ENCODE measurements at places on chromosomes 12 and 14.

- peak; percentile 38 for DNase-seq
Observed at GRCh38 chr12:108337235-108338223, 1.6 kb downstream of the CMKLR1 start.

- no peak for DNase-seq
Observed at GRCh38 chr14:68486809-68487208, 306.1 kb downstream of the ZFP36L1 start.

GRCh38 chr14:105400016-105400415, 1.7 kb downstream of the TEX22 start:
- DNase-seq: no peak

DNA sequence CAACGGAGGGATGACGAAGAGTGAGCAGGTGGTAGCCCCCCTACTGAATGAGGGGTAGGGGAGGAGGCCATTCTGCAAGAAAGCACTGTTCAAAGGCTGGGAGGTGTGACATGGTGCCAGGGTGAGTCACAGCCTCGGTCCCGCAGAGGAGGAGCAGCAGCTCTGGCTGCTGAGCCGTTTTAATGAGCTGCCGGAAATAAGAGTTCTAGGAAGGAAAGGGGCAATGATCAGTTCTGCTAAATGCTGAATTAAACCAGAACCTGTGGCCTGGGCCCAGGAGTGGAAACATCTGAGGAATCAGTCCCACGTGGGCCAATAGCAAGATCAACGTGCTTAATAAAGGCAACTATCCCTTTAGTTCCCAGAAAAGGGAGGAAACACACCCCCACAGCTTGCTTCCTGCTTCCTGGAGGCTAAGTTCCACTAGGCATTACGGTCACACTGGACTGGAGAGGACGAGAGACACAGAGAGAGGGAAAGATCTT, 3.6 kb downstream of the ABCD4 start:
- DNase-seq: no peak

DNA sequence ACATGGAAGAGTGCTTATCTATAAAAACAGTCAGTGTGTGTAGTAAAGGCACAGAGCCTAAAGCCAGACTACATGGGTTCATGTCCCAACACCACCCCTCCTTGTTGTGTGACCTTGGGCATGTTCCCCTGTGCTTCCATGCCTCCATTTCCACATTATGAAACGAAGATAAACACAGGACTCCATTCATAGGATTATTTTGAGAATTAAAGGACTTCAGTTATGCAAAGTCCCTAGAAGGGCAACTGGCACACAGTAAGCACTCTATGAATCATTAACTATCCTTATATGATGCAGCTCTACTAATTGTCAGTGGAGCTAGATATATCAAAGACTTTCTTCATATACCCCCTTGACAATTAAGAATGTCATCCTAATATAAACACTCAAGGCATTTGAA, 17.8 kb downstream of the IFNG-AS1 start:
- no peak for DNase-seq

DNA sequence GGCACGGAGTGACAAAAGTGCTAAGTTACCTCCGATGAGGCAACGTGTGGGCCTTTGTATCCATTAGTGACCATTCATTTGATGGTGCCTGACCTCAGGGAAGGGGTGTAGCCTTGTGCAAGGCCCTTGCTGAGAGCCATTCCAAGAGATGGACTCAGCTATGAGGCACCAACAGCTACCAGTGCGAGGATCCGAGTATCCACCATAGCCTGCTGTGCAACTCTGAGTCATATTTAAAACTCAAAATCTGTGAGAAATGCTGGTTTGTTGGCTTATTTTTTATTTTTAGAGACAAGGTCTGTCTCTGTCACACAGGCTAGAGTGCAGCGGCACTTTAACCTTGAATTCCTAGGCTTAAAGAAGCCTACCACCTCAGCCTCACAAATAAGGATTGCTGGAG, 25.1 kb upstream of the WNK1 start:
- peak; percentile 20 for DNase-seq

DNA sequence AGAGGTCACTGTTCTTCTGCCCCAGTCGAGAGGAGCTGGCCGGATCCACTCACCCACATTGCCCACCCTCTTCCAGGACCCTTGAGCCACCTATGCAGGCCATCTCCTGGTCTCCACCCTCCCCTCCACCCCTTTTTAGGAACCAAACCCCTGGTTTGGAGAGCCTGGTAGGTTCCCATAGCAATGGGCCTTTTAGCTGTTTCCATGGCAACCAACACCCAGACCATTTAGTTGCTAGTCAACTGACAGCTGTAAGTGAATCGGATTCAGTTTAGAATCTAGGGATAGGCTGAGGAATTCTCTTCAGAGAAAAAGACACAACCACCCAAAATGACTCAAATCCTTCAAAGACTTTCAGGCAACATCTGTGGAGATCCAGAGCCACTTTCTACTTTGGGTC, 16.5 kb downstream of the NPC2 start:
- no peak for DNase-seq

- DNase-seq: no peak
Observed at GRCh38 chr14:81432219-81432661, 32.1 kb upstream of the STON2 start.

DNA sequence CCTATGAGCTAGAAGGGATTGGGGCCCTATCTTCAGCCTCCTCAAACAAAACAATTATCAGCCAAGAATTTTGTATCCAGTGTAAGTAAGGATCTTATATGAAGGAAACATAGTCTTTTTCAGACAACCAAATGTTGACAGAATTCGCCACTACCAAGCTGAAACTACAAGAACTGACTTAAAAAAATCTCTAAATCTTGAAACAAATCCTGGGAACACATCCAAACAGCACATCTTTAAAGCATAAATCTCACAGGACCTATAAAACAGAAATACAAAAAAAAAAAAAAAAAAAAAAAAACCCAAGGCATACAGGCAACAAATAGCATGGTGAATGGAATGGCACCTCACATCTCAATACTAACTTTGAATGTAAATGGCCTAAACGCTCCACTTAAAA, 41.3 kb upstream of the LMNTD1 start:
- DNase-seq: no peak

- no peak for DNase-seq
Observed at GRCh38 chr12:76444408-76444984, 96.3 kb upstream of the BBS10 start.

GRCh38 chr12:119060847-119061796, 79.8 kb downstream of the SRRM4 start:
- DNase-seq: peak; percentile 37

DNA sequence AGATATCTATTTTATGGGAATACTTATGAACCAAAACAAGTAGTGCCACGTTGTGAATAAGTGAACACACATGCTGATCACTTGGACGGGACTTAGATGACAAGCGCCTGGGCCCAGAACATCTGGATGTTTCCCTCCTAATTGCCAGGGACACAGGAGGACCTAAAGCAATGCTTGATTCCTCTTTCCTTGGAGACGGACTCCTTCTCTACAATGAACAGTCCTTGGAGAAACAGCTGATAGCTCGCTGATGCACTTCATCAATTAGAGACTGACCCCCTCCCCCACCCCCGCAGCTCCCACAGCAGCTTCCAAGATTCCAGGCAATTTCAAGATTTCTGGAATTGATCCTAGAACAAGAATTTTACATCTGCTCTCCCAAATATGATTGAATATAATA, 86.4 kb downstream of the ST8SIA1 start:
- DNase-seq: no peak

DNA sequence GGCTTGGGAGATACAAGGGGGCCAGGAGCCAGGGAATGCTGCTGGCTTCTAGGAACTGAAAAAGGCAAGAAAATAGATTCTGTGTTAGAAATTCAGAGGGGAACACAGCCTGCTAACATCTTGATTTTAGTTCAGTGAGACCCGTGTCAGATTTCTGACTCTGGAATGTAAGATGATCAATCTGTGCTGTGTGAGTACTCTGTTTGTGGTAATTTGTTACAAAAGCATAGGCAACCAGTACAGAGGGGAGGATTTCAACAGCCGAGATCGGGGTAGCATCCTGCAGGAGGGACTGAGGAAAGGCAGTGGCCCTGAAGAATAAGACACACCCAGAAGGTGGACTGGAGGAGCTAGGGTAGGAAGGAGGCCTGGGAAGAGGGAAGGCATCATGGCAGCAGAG, 410.0 kb upstream of the CCDC196 start:
- peak; percentile 20 for DNase-seq

GRCh38 chr12:31353750-31354708, 28.1 kb upstream of the SINHCAF start:
- DNase-seq: no peak

DNA sequence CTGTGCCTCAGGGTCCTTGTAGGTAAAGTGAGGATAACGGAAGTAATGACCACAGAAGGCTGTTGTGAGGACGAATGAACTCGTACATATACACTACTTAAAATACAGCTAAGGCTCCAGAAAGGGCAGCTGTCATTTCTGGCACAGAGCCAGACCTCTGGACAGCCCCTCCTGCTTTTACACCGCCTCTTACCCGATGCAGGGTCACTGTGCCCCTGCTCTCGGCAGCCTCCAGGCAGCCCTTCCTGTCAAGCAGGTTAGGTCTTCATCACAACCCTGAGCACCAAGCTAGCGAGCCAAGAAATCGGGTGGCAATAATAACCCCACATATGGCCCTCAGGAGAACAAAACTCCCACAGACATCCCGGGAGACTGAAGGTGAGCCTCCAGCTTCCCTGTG, 8.5 kb downstream of the TMEM229B start:
- no peak for DNase-seq

- DNase-seq: no peak
Observed at GRCh38 chr12:84355561-84355960, 557.0 kb downstream of the SLC6A15 start.

- no peak for DNase-seq
Observed at GRCh38 chr14:25753130-25753529, 703.2 kb upstream of the STXBP6 start.

GRCh38 chr14:80987235-80988032, 32.0 kb downstream of the TSHR start:
- DNase-seq: peak; percentile 58

DNA sequence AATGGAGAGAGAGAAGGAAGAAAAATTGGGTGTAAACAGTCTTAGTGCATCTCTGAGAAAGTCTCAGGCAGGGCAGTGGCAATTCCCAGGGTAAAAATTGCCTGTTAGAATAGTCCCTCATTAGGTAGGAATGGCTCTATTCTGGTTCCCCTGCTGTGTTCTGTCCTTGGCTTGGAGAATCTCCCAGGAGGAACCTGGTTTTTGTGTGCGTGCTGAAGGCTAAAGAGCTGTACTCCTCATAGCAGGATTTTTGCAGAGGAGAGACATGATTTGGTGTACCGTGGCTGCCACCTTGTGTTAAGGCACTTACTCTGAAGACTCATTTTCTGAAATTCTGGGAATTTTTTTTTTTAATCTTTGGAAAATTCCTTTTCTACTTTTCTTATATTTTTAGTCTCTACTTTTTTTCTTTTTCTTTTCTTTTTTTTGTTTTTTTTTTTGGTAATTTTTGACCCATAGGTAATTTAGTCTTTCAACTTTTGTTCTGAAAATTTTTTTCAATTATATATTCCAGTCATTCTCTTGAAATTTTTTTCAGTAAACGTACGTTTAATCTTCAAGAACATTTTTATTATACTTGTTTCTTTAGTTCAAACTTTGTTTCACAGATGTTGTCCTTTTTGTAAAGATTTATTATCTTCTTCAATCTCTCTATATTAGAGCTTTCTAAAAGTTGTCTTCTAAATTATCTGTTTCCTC, 63.8 kb downstream of the FBXO33 start:
- peak; percentile 70 for DNase-seq

DNA sequence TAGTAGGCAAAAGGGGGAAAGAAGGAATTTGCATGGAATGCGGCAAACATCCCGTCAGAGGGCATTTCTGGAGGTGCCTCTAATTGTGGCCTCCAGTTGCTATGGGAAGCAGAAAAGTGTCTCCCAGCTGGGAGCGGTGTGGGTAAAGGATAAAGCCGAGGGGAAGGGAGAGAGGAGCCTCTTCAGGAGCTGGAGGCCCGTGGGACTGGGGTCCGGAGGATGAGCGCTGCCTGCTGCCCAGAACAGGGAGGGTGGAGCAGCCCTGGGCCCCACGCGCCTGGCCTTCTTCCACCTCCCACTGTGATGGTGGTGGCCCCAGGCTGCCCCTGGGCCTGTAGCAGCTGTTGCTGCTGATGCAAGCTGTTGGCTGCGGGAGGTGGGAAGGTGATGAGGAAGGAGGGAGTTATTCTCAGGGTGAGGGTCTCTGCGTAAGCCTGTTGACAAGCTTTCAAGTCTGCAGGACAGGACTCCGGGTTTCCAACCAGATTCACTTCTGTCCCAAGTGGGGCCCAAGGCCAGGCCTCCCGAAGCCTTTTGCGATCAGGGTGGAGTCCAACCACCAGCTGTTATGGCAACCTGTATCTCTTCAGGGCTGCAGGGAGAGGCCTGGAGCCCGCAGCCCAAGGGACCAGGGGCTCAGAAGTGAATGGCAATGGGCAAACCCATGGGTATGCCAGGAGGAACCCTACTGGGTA, 19.1 kb upstream of the PGF start:
- no peak for DNase-seq

DNA sequence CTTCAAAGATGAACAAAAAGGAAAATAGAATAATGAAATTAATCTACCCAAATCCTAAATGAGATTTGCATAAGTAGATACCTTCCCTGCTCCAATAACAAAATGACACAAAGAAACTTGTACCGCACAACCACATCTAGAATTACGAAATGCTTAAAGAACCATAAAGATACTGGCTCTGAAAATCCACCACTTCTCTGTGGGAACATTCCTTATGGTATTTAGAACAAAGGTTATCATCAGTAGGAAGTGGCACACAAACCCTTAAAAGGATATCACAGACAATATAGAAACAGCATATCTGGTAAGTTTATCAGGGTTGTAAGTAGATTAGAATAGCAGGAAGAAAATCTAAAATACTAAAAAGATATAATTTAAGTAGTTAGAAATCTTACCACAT, 11.6 kb downstream of the IAPP start:
- DNase-seq: peak; percentile 3

GRCh38 chr14:54169254-54169924, 212.8 kb upstream of the BMP4 start:
- DNase-seq: no peak

GRCh38 chr14:96104469-96105057, 65.4 kb downstream of the C14orf132 start:
- no peak for DNase-seq

DNA sequence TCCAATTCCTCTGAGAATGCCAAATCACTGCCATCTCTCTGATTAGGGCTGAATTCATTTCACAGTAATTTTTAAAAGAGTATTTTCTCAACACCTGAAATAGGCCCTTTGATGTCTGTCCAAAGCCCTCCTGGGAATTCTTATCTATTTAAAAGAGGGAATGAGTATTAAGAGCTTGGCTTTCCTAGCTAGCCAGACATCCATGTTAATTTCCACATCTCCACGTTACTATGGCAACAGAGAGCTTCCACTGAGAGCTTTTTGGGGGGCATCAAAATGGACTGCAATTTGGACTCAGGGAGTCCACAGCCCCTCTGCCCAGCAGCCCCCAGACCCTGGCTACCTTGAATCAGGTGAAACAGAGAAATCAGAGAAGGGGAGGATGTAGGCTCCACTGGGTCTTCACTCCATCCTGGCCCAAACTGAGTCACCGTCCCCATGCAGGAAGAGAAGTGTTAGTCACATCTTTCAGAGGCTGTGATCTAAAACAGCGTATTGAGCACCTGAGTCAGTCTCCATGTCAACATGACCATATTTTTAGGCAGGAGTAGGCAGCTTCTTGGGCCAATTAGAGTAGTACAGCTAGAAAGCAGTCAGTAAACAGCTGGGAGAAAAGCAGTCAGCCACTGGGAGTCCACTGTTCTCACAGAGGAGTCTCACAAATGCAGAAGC, 7.0 kb upstream of the FICD start:
- no peak for DNase-seq

Data from fibroblast of skin of back (primary cell).